Naive thymus-derived CD4-positive, alpha-beta T cell (primary cell): ENCODE measurements at places on chromosomes 7 and 10. TPM values are rescaled to one million over a fixed set of nuclear protein-coding genes. Genes with fewer than 3 reads are reported as not detected.

RGR gene
- total RNA-seq, result not detected

BRAT1 gene
- 37.0 and 37.2 TPM in 2 replicates for total RNA-seq

TOMM7 gene
- total RNA-seq, result 302 and 319 TPM in 2 replicates

CYP2C8 gene
- not detected in 2 replicates for total RNA-seq

C7orf57 gene
- not detected for total RNA-seq

CYP2W1 gene
- not detected in 2 replicates for total RNA-seq

NEUROG3 gene
- total RNA-seq, result 0.24 TPM

CDNF gene
- 4.9 TPM for total RNA-seq

DGKI gene
- total RNA-seq, result not detected

SFRP5 gene
- total RNA-seq, result not detected

ZCCHC24 gene
- total RNA-seq, result 0.58 and 0.84 TPM in 2 replicates

AFAP1L2 gene
- 1.5 TPM for total RNA-seq

THSD7A gene
- not detected for total RNA-seq

OIT3 gene
- total RNA-seq, result 0.49 TPM

SLC26A5 gene
- not detected for total RNA-seq

NIPSNAP2 gene
- total RNA-seq, result 33.8 and 35.6 TPM in 2 replicates

TMEM254 gene
- total RNA-seq, result 7.3 TPM

ZNF503 gene
- total RNA-seq, result 3.6 TPM

TMEM270 gene
- total RNA-seq, result not detected

GIMAP8 gene
- 20.4 TPM for total RNA-seq

SPDYE2B gene
- total RNA-seq, result not detected

CHST3 gene
- total RNA-seq, result not detected

DBNL gene
- total RNA-seq, result 170 TPM

MSMB gene
- total RNA-seq, result not detected

TLL2 gene
- 0.15 TPM in 1 of 2 replicates, not detected in the other for total RNA-seq

ITGA8 gene
- not detected in 2 replicates for total RNA-seq

GBX1 gene
- total RNA-seq, result not detected in 2 replicates

BLVRA gene
- total RNA-seq, result 41.2 TPM

HABP2 gene
- total RNA-seq, result not detected

CCDC7 gene
- total RNA-seq, result 69.5 TPM

AKR1C1 gene
- total RNA-seq, result 4.7 TPM

GLCCI1 gene
- 39.1 TPM for total RNA-seq
